T-helper 17 cell (primary cell): ENCODE measurements at places on chromosomes 13 and 19.

GRCh38 chr13:26847281-26847680 lies 86.7 kb upstream of the GPR12 start:
- DNase-seq: no peak

DNA sequence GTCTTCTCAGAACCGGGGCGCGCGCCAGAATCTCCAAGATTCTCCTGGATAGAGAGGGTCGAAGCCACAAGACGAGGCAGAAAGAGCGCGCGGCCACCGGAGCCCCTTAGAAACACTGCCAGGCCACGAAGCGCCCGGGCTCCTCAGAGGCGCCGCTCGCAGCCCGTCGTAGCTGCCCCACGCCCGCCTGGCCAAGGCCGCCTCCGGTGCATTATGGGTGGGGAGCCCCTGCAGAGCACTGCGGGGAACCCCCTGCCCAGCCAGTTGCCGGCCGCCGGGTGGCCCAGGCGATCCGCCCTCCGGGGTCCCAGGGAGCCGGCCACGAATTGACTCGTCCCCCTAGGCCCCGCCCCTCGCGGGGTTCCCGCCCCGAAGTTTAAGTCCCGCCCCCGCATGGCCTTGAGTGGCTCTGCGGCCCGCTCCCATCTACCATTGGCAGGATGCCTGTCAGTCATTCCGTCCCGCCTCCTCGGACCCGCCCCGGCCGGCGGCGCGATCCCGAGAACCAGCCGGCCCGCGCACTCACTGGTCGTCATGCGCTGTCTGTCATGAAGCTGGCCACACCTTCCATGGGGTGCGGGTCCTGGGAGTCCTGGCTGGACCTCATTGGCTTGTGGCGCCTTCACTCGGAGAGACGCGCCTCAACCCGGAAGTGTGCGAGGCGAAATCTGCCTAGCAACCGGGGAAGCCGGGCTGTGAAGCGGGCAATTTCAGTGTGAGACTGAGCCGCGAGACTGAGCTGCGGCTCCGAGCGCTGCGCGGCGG lies 20.2 kb upstream of the GATAD2A start:
- peak; percentile 99 for DNase-seq

- DNase-seq: no peak
Observed at GRCh38 chr13:29503041-29503837, 92.2 kb downstream of the SLC7A1 start.

DNA sequence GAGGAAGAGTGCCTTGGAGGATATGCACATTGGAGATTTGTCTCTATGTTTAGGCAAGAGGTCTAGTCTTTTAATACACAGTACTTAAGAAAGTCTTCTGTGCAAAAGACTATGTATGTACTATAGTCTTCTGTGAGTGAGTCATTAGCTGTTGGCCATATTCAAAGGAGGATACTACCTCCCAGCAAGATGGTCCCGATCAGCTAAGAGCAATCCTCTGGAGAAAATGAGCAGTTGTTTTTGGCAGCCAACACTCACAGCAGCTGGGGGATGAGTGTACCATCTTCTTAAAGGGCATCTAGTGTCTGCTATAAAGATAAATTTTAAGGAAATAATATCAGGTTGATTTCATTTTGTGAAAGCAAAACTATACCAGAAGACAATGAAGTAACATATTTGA lies 487.8 kb downstream of the KCTD12 start:
- DNase-seq: no peak

DNA sequence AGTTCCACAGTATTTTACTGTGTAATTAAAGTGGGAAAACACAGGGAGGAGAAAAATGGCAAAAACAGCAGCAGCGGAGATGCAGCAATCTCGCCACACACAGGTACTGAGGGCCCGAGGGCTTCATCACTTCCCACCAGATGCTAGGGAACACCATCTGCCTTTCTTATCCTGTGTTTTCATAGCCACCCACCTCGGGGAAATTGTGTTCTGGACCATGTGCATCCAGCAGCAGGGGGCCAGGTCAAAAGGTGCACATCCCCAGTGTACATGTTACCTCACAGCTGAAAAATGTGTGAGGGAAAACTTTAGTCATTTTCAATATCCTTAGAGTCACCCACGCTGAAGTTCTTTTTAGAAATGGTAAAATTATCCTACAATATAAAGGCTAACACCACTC lies 30.2 kb downstream of the PDCD5 start:
- no peak for DNase-seq

DNA sequence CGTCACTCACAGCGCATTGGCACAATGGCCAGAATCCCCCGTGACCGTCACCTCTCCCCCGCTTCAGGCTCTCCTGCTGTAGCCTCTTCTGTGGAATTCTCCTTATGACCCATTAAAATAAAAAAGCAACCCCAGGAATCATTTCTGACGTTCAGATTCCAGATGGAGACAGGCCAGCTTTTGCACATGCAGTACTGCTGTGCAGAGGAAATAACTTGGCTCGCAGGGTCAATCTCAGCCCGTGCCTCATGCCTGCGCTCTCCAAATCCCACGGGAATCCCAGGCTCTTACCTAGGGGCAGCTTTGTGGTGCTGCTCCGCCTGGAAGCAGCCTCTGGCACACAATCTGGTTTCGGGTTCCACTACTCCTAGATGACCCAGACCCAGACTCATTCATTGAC lies 32.7 kb upstream of the SOX1 start:
- no peak for DNase-seq

DNA sequence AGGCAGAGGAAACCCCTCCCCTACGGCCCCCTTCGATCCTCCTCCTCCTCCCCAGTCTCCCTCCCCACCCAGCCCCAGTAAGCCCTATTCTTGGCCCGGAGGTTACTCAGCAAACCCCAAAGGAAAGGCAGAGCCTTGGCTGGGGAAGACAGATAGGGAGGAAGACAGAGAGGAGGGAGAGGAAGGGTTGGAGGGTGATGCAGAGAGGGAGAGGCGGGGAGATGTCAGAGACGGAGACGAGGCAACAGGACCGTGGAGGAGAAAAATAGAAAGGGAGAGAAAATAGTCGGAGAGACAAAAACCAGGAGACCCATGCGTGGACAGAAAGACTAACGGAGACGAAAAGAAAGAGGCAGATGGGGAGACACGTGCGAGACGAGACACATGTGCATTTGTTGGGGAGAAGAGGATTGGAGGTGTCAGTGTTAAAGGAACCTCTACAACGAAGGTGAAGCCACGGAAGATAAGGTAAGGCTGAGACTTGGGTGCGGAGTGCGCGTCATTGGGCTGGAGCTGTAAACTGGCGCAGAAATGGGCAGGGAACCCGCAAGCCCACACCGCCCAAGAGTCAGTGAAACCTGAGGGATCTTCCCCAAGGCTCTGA lies 2.9 kb downstream of the TGFB1 start:
- DNase-seq: no peak

- DNase-seq: no peak
Observed at GRCh38 chr13:112171570-112171965, 104.6 kb downstream of the SOX1 start.

DNA sequence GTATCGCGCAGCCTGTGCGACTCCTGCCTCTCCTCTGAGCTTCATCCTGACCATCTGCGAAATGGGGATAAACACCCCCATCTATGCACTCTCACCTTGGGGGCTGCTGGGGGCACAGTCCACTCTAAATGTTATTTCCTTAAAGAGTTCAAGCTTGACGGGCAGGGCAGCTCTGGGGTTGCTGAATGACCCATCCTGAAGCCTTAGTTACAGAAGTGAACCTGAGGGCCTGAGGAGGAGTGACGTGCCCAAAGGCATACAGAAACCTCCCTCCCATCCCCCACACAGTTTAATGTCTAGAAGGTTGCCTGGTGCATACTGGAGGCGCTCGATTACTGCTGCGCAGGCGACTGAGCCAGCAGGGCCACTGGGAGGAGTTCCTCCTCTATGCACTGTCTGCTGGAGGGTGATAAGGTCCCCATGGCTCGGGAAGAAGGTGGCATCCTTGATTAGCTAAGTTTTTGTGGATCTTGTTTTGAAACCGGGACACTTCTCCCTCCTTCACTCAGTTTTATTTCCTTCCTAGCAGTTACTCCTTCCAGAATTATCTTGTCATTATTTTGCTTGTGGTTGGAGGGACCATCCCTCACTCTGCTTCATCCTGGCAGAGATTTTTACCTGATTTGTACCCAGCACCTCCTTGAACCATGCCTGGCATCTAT lies 572 bp upstream of the FKBP8 start:
- peak; percentile 57 for DNase-seq

DNA sequence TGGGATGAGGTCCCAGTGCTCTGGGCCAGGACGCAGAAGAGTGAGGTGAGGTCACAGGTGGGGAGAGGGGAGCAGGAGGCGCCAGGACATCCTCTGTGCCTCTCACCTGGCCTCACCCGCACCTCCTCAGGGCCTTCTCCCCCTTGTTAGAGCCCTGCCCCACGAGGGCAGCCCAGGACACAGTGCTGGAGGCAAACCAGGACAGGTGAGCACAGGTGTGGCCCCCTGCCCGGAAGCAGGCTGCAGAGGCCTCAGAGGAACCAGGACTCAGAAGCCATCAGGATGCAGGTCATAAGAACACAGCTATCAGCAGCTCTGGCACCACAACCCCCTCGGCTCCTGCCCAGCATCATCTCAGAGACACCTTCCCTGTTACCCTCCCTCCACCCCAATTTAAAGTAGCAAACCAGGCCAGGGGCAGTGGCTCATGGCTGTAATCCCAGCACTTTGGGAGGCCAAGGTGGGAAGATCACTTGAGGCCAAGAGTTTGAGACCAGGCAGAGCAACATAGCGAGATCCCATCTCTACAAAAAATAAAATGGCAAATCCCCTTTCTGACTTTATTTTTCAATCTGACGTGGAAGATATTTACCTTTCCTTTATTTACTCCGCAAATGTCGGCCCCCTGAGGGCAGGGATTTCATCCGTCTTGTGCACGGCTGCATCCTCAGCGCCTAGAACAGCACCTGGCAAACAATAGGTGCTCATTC lies at the start of gene CEACAM16:
TSS of gene CEACAM16 (plus strand) at position 660 of the 710 bp plus-strand sequence. CDS start 2,306 bp downstream, outside the sequence.
- DNase-seq: no peak

GRCh38 chr19:2652504-2653099 lies 49.9 kb downstream of the GNG7 start:
- no peak for DNase-seq

DNA sequence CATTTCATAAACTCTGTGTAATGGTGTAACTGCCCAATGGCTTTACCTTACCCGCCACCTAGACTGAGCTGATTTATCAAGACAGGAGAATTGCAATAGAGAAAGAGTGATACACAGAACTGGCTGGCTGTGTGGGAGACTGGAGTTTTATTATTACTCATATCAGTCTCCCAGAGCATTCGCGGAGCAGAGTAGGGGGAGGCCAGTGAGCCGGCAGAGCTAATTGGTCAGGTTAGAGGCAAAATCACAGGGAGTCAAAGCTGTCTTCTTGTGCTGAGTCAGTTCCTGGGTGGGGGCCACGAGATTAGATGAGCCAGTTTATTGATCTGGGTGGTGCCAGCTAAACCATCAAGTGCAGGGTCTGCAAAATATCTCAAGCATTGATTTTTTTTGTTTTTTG lies 23.4 kb upstream of the SLITRK1 start:
- DNase-seq: no peak

- no peak for DNase-seq
Observed at GRCh38 chr19:53037101-53038097, 7.1 kb upstream of the ERVV-2 start.

GRCh38 chr19:50465986-50466705 lies 10.2 kb upstream of the EMC10 start:
- DNase-seq: no peak

- DNase-seq: no peak
Observed at GRCh38 chr19:37977992-37978391, 71.0 kb downstream of the SIPA1L3 start.

GRCh38 chr13:87331178-87331577 lies 340.0 kb upstream of the SLITRK5 start:
- DNase-seq: no peak

GRCh38 chr13:51122868-51123566 lies 11.9 kb upstream of the C13orf42 start:
- no peak for DNase-seq

- DNase-seq: no peak
Observed at GRCh38 chr13:99151516-99151915, 49.1 kb upstream of the UBAC2 start.

GRCh38 chr13:40082639-40083038 lies 427.2 kb downstream of the COG6 start:
- no peak for DNase-seq

GRCh38 chr13:93001866-93002461 lies 224.6 kb upstream of the GPC6 start:
- DNase-seq: no peak

GRCh38 chr13:36913463-36913862 lies 6.6 kb downstream of the SMAD9 start:
- no peak for DNase-seq

- no peak for DNase-seq
Observed at GRCh38 chr19:46972311-46972710, 47.3 kb upstream of the NPAS1 start.
